ENCODE measurements at places on chromosomes 11 and 22.

GRCh38 chr11:119791701-119792151, 62.7 kb upstream of the NECTIN1 start:
- no peak for DNase-seq

GRCh38 chr11:78207532-78208256, 19.0 kb downstream of the USP35 start:
- DNase-seq = no peak

DNA sequence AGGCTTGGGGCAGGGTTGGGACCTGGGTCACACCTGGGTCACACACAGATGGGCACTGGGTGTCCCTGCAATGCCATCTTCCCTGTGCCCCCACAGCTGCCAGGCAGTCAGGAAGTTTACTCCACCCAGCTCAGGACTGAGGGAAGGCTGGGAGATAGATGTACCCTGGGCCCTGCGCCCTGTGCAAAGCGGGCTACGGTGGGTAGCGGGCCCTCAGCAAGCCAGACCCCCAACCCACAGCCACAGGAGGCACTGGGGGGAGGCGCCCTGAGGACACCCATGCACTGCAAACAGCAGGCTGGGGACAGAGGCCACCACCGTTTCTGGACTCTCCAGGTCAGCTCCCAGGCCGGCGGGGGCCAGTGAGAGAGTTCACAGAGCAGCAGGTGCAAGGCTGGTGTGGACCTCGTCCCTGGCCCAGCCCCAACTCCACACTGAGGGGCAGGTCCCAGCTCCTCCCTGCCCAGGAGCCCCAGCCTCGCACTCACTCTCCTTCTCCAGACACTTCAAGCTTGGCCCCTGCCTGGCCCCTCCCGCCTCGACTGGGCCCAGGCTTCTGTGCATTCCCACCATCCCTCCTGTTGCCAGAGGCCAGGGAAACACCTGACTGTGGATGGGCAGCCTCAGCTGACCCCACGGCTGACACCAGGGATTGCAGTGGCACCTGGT, 4.9 kb downstream of the DUSP8 start:
- DNase-seq = no peak

- no peak for DNase-seq
Observed at GRCh38 chr11:130603335-130603906, 155.0 kb downstream of the ADAMTS15 start.

DNA sequence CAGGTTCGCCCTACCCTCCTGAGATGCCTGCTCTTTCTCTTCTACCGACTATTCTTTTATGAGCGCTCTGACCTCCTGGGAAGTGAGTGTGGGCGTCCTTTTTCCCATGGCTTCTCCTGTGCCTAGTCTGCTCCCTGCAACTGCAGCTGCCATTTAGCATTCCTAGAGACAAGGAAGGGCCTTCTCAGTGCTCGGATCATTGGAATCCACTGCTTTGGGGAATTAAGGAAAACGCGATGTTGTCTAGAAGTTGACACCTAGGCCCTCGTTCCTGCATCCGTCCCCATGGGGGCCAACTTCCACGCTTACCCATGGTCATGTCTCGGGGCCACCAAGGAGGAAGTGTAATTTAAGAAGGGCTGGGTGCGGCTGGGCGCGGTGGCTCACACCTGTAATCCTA, 95.4 kb downstream of the BCR start:
- DNase-seq = no peak

- no peak for DNase-seq
Observed at GRCh38 chr22:24068377-24068680, 57.2 kb downstream of the CABIN1 start.

- no peak for DNase-seq
Observed at GRCh38 chr11:119486691-119487259, 63.8 kb upstream of the THY1 start.

DNA sequence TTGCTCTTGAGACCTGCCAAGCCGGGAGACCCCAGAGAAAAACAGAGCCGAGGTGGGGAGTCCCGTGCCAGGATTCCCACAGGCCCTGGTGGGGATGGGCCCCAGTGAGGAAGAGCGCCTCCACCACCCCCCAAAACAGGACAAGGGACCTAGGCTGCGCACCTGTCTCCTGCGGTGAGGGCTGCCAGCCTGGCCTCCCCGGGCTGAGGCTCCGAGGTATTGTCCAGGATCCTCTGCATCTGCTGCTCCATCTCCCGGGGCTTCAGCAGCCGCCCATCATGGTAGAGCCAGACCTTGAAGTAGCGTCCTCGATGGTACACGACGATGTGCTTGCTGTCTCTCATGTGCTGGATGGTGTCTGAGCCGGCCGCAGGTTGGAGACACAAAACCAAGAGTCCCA, 33.3 kb upstream of the TESMIN start:
- DNase-seq = no peak

GRCh38 chr11:125724125-125724524, 22.0 kb upstream of the PATE1 start:
- no peak for DNase-seq

DNA sequence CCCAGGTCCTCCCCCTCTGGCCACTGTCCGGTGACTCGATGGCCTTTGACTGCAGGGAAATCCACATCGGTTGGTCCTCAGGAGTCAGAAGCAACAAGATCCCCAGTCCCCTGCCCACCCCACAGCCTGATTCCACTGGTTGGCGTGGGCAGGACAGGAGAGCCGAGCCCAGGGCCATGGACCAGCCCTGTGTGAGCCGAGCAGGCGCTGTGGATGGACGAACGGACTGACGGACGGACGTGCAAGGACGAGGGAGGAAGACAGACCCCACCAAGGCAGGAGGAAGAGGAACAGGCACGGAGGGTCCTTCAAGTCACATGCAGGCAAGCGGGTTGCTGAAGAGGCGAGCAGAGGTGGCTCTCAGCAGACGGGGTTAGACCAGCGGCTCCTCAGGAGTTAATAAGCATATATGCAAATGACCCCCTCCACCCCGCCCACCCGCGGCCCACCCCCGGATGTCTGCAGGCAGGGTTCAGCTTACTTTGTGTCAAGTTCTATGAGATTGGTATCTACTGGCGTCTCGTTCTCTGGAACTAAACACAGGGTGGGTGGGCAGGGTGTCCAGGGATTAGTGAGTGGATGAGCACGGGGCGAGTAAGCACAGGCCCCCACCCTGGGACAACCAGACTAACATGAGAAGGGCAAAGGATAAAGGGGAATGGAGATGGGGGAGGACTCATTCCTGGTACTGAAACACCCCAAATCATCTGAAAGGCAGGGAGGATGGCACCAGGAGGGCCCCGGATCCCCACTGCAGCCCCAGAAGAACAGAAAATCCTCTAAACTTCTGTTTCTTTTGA, 26.8 kb downstream of the TPBGL start:
- DNase-seq = no peak

GRCh38 chr11:37504060-37504611, 906.1 kb upstream of the RAG2 start:
- DNase-seq = peak; percentile 9

GRCh38 chr11:2474059-2474901, 29.5 kb downstream of the KCNQ1 start:
- DNase-seq = no peak

GRCh38 chr11:61489833-61490721, 18.5 kb upstream of the LRRC10B start:
- no peak for DNase-seq

- no peak for DNase-seq
Observed at GRCh38 chr11:94792451-94792850, 24.3 kb downstream of the AMOTL1 start.

DNA sequence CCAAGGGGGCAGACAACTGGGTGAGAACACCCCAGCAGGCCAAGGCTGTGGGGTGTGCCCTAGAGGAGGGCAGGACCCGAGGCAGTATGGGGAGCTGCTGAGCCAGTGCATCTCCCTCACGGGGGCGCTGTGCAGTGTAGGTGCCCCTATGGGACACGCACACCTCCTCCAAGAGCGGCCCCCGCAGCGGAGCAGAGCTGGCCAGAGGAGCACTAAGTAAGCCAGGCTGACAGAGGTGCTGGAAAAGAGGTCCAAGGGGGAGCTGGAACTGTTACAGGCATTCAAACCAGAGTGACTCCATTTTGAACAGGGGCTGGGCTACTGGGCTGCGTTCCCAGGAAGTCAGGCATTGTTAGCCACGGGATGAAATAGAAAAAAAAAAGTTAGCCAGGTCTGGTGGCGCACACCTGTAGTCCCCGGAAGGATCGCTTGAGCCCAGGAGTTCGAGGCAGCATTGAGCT, 41.8 kb downstream of the TST start:
- peak; percentile 23 for DNase-seq

DNA sequence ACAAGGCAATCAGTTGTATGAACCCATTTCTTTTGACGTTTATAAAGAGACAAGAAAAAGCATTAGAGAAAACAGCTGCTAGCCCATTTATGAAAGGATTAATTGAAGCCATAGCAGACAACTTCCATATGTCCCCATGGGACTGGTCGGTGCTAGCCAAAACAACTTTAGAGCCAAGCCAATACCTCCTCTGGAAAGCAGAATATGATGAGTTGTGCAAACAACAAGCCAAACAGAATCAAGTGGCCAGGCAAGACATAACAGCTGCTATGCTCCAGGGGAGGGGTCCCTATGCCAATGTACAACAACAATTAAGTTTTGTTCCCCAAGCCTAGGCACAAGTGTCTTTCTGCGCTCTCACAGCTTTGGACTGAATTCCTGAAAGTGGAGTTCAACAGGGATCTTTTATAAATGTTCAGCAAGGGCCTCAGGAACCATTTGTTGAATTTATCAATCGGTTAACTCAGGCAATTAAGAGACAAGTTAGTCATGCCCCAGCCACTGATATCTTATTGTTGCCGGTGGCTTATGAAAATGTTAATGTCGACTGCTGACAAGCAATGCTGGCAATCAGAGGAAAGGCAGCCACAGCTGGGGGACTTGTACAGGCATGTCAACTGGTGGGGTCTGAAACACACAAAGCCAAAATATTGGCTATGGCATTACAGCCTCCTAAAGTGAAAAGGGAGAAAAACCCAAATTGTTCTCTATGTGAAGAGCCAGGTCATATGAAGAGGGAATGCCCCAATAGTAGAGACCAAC, 1593.1 kb upstream of the TENM4 start:
- no peak for DNase-seq

- no peak for DNase-seq
Observed at GRCh38 chr11:123406441-123407129, 23.5 kb upstream of the GRAMD1B start.

DNA sequence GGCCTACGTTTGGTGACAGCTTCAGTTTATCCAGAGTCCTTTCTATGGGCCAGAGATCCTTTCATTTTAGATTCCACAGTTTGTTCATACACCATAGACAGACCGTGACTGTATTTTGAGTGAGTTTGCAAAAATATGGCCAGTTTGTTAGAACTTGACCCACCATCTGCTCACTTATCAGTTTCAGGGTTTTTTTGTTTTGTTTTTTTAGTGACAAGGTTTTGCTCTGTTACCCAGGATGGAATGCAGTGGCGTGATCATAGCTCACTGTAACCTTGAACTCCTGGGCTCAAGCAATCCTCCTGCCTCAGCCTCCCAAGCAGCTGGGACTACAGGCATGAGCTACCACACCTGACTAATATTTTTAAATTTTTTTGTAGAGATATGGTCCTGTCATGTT, 9.1 kb upstream of the CKAP5 start:
- DNase-seq = no peak

DNA sequence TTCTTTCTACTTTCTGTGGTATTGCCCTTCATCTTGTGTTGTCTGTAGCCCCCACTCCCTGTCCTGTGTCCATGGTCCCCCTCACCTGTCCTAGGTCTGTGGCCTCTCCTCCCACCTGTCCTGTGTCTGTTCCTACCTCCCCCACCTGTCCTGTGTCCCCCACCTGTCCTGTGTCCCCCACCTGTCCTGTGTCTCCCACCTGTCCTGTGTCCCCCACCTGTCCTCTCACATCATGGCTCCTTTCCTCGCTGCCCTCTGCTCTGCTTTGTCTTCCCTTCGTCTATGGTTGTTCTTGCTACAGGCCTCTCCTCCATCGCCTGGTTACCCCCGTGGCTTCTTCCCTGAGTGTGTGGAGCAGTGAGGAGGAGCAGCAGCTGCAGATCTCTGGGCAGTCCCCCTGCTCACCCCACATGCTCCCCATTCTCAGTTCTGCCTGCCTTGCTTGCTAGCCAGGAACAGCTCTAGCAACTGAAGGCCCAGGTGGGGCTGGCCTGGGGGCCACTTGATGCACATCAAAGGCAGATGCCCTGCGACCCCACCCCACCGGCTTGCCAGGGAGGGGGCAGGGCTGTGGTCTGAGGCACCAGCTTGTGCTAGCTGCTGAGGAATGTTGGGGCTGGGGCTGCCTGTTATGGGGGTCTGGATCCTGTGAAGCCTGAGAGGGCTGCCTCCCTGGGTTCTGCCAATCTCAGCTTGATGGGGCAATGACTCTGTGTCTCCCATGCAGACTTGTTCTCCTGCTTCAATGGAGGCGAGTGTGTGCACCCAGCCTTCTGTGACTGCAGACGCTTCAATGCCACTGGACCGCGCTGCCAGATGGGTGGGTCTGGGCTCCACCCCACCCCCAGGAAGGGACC, 5.6 kb downstream of the OTOG start:
- DNase-seq = no peak

DNA sequence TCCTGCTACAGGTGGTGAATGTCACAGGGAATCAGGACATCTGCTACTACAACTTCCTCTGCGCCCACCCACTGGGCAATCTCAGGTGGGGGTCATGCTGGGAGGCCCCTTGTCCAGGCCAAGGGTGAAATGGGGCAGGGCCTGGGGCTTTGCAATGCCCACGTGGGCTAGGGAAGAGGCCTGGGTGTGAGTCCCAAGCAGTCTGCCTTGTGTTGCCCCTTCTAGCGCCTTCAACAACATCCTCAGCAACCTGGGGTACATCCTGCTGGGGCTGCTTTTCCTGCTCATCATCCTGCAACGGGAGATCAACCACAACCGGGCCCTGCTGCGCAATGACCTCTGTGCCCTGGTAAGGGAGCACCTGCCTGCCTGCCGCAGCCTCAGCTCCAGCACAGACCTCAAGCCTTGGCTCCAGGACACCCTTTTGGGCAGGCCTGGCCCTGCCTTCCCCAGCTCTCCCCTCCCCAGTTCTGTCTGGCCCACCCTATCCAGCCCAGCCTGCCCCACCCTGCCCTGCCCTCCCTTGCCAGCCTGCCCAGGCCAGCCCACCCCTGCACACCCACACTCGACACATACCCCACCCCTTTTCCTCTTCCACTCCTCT, 9.1 kb upstream of the TAGLN start:
- no peak for DNase-seq

GRCh38 chr11:118908901-118909618, 16.7 kb downstream of the BCL9L start:
- DNase-seq = no peak

DNA sequence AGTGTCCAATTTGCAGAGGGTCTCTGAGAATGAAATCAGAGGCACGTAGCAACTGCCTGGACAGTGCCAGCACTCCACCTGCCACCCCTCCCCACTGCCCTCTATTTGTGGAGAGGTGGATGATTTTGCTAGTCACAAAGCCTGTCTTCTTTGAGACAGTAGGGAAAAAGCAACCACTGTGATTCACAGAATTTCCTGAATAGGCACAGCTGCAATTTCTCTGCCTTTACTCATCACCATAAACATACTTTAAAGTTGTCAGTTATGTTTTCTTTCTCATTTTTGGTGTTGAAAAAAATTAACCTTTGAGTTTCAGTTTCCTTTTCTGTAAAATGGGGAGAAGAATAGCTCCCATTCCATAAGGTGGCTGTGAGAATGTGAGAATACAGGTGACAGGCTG, 134.3 kb downstream of the TEAD1 start:
- DNase-seq = no peak
